ENCODE measurements at places on chromosomes 5 and 9.

- DNase-seq = no peak
These were observed 16.9 kb upstream of the ZNF782 start for GRCh38 chr9:96871176-96871575.

- no peak for DNase-seq
These were observed 37.1 kb downstream of the RPS6 start for GRCh38 chr9:19342947-19343346.

- DNase-seq = no peak
These were observed 20.4 kb downstream of the HAVCR2 start for GRCh38 chr5:157088342-157088990.

GRCh38 chr9:130549093-130549735, 30.2 kb upstream of the FUBP3 start:
- no peak for DNase-seq

DNA sequence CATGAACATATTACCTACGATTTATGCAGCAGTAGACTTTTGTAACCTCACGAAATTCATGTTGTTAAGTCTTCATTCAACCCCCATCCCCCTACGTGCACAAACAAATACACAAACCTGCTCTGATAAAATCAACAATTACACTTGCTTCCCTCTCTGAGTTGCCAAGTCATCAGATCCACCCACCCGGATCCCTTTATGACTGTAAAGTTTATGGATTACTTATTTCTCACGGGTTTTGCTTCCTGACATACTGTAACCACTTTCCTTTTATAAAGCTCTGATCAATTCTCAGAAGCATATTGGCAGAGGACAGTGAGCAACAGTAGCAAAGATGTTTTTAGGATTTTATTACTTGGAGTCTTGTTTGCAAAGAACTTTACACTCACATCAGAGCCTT, 70.5 kb downstream of the MLLT3 start:
- no peak for DNase-seq

DNA sequence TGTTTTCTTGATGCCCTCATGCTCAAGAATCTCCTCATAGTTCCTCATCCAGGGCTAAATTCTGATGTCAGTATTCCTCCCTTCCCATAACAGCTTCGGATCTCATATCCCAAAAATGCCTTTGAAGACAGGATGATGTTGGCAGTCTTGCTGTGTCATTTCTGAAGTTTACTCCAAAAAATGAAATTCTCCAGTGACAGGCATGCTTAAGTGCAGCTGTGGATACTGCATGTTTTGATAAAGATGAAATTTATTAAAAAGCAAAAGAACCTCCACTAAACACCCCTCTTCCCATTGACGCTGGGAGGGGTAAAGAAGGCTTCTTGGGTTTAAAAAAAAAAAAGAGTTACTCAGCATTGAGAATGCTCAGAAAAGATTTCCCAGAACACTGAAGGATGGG, 43.1 kb downstream of the NDST1 start:
- no peak for DNase-seq

GRCh38 chr9:124863371-124863871, 1.5 kb downstream of the ARPC5L start:
- no peak for DNase-seq

DNA sequence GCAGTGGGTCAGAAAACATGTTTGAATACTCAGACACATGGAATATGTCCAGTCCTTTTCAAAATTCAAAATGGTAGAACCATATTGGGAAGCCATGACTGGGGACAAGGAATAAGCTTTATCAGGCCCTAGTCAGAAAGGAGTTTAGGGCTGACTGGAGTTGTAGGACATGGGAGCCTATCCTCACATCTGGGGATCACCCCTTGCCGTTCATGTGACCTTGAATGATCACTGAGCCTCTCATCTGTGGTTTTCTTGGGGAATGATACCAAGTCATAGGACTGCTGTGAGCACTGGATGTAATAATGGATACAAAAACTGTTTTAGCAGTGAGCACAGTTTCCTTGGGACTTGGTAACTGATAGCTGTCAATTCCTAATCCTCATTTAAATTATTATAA, 84.7 kb downstream of the IQGAP2 start:
- no peak for DNase-seq

DNA sequence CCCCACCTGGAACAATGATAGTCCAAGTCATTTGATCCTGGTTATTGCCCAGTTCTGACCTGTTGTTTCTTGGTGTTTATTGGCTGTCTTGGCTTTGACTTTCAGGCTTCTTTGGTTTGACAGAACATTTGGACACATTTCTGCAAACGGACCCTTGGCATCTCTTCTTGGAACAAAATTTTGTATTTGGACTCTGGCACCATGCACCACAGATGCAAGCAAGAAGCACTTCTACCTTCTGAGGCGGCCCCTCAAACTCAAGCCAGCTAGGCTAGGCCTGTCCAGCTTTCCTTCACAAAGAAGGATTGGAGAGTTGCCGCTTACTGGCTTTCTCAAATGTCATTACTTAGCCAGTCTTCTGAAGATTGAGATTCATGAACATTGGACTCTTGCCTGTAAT, 23.1 kb upstream of the FGF10 start:
- no peak for DNase-seq

GRCh38 chr9:91071184-91071990, 269.8 kb downstream of the SYK start:
- no peak for DNase-seq

GRCh38 chr9:624935-625500, 216.5 kb upstream of the DMRT1 start:
- no peak for DNase-seq

DNA sequence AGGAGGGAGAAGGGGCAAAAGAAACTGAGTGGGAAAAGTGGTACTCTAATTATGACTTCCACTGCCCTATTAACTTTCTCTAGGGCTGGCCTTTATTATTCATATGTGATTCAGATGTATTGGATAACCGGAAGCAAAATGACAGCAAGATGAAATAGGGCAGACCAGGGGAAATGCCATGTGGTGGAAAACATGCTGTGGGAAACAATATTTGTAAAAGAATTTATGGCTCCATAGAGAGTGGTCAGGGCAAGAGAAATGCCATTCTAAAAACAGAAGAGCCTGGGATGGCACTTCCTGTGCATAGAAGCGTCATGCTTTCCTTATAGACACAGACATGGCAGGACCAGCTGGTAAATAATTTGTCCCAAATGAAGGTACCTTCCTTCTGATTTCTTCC, 67.7 kb downstream of the MEGF10 start:
- DNase-seq = no peak

DNA sequence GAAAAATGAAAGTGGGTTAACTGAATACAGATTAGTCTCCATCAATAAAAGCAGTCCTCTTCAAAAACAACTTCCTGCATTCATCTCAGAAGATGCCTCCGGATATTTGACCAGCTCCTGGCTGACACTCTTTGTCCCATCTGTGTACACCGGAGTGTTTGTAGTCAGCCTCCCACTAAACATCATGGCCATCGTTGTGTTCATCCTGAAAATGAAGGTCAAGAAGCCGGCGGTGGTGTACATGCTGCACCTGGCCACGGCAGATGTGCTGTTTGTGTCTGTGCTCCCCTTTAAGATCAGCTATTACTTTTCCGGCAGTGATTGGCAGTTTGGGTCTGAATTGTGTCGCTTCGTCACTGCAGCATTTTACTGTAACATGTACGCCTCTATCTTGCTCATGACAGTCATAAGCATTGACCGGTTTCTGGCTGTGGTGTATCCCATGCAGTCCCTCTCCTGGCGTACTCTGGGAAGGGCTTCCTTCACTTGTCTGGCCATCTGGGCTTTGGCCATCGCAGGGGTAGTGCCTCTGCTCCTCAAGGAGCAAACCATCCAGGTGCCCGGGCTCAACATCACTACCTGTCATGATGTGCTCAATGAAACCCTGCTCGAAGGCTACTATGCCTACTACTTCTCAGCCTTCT, 16.6 kb downstream of the F2R start:
- no peak for DNase-seq

GRCh38 chr5:78268356-78268755, 26.1 kb downstream of the AP3B1 start:
- DNase-seq = no peak

- no peak for DNase-seq
These were observed 72.6 kb downstream of the DAPK1 start for GRCh38 chr9:87570000-87570908.

DNA sequence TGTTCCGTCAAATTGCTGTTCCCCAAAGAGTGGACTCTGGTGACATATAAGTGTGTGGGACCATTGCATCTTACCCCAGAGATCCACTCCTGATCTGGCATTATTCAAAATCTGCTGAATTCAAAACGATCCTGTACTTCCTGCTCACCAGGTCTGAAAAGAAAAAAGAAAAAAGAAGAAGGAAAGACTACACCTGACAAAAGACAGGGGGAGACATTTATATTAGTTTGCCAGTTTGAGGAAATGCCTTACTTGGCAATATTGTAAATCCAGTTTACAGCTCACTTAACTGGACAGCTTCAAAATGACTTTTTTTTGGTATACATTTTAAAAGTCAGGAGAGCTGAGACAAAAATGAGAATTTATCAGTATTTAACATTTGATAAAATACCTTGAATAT, 15.0 kb upstream of the GRHPR start:
- DNase-seq = no peak

DNA sequence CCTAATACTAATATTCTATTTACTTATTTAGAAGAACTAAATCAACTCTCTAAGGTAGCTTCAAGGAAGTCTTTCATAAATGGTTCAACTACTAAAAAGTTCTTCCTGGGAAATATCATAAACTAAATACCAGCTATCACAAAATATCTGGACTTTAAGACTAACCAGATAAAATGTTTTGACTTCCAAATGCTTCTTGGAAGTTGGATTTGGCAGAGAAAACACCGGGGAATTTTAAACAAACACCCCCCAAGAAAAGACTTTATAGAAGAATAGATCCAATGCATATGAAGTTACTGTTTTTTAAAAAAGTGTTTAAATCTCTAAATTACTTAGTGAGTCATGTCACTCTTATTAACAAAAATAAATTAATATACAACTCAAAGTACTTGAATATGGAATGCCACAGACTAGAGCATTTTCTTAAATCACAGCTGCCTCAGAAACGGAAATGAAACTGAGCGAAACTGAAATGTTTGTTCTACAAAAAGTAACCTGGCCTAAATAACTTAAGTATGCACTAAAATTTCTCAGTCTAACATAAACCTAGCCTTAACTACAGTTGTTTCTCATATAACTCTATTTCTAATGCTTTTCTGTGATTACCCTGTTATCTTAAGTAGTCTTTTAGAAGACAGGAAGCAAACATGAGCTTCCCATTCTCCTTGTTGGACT, 6.8 kb downstream of the ABCA1 start:
- no peak for DNase-seq

GRCh38 chr9:116934131-116934530, 247.0 kb downstream of the TRIM32 start:
- no peak for DNase-seq

DNA sequence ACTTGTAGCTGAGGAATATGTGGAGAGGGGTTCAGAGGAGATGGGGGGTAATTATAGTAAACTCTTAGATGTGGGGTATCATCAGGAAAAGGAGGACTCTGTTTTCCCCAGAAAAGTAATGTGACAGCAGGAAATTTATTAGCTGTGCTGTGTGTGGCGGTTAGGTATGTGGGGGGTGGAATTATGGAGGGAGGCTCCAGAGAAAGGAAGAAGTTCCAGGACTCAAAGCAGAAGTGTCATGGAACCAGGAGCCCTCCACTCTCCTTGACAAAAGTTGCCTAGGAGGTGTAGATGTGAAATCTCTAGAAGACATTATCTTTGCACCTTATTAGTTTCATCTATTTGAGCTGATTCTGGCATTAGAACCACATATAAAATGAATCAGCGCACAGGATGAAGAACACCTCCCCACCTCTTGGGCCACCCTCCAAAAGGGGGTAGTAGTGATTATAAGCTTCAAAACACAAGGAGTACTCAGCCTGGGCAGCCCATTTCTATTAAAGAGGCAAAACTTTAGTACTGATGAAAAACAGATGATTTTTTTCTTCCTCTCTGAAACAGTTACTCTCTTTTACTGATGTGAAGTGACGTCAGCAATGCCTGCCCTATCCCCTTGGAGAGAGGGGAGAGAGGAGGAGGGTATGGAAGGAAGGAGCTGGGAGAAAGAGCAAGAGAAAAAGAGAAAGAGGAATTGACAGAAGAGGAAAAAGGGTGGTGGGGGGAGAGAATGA, 18.2 kb downstream of the NR2F1 start:
- no peak for DNase-seq

DNA sequence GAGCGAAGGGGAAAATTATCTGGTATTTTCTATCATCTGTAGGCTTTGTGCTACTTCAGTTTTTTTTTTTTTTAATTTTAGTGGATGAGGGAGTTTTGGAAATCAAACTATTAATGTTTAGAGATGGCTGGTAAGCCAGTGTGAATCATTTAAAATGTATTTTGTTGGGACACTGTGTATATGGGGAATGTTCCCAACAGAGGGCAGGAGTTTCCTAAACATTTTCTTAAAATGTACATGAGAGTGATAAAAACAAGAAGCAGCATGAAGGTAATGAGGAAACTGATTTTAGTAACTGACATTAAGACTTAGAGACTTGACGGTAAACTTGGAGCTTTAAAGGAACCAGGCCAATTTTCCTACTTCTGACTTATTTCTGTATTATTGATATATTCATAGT, 68.2 kb upstream of the ITGA2 start:
- no peak for DNase-seq

DNA sequence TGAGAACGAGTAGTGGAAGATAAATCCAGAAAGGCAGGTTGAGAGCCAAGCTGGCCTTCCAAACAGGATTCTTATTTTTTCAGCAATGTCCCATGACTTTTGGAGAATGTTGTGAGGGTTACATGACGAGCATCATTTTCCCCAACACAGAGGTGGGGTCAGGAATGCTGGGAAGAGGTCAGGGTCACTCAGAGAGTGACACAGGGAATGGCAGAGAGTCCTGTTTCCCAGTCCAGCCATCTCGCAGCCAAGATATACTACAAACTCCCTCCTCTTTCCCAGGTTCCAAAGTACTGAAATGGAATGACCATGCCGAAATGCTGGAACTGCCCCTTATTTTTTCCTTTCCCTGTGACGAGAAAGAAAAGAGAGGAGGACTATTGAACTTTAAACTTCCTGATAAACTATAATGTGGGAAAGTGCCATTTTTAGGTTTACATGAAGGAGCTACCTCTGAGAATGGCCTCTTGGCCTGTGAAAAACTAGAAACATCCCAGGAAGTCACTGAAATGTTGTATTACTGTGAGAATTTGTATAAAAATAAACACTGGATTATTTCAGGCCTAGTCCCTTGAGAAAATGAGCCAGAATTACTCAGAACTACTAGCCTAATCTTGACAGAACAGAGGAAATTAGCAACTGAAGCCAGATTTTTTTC, 420.4 kb downstream of the CETN3 start:
- no peak for DNase-seq

- peak; percentile 27 for DNase-seq
These were observed at the start of gene ABCA1 for GRCh38 chr9:104927912-104928740. TSS of gene ABCA1 (minus strand) at chr9:104928155. CDS start at chr9:104903679, 24,476 bp downstream.

GRCh38 chr9:78030553-78031443, 813 bp downstream of the GNAQ start:
- peak; percentile 29 for DNase-seq

- no peak for DNase-seq
These were observed 216.5 kb downstream of the ARL15 start for GRCh38 chr5:54093861-54094260.

DNA sequence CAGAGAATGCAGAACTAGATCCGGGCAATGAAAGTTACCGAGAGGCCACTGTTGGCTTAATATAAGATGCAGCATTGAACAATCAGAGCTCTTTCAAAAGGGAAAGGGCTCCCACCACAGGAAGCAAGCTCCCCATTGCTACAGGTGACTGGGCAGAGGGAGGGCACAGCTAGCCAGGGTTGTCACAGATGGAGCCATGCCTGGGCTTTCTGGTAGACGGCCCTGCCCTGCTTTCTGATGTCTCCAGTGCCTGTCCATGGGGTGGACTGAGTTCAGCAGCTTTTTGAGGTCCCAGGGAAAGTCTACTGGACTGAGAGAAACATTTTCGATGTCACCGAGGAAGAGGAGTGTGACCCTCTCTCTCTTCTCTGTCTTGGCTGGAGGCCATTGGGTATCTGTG, 14.1 kb downstream of the RGS3 start:
- no peak for DNase-seq
